Sigmoid colon (tissue), 7 donors: ENCODE measurements at places on chromosomes 5 and 9. TPM values are rescaled to one million over a fixed set of nuclear protein-coding genes. Genes with fewer than 3 reads are reported as not detected.

Gene SLIT3
- 0.23 TPM for polyA plus RNA-seq

GRCh38 chr5:55650386-55650785 lies 61.7 kb downstream of the SLC38A9 start:
- no peak overlapping the region for H3K4me3 ChIP-seq
- H3K4me1 ChIP-seq: no peaks in the 10 kb centered on the region
- H3K36me3 ChIP-seq: no peaks in the 10 kb centered on the region
- no peaks in the 10 kb centered on the region for H3K27me3 ChIP-seq
- H3K27ac ChIP-seq: no peak overlapping the region

GRCh38 chr9:128558431-128559310 lies 6.3 kb downstream of the SPTAN1 start:
- H3K4me3 ChIP-seq: no peak overlapping the region
- peaks cover 65% of the 10 kb centered on the region for H3K4me1 ChIP-seq
- DNase-seq: peak; percentile 94
- H3K27ac ChIP-seq: peak overlapping the region; percentile 80
- H3K27me3 ChIP-seq: no peaks in the 10 kb centered on the region

DNA sequence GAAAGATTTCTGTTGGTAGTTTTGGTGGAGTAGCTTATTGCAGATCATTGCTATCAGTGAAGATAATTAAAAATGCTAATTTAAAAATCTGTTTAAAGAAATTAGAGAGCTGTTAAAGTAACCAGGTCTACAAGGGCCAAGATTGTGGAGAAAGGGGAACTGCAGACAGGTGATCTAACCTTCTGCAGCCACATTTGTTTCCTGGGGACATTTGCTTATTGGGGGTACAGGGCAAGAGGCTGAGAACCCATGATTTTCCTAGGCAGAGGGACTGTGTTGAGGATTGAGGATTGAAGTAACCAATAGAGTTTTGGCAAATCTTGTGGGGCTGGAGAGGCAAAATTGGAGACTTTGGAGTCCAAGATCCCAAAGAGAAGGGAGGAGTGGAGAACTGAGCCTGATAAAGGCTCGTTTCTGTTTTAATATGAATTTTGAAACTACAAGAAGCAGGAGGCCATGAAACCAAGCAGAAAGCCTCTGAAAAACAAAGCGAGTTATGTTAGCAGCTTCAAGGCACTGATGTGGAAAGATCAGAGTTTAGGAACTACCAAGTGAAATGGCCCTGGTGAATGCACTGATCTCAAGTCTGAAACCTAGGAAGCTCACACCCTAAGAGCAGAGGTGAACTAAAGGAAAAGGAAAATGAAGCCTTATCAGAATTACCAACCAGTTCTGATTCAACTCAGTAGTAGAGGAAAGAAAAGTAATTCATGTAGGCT lies 219.8 kb upstream of the C9orf72 start:
- no peak overlapping the region for H3K4me3 ChIP-seq
- no peak for DNase-seq
- H3K4me1 ChIP-seq: no peaks in the 10 kb centered on the region
- no peaks in the 10 kb centered on the region for H3K27me3 ChIP-seq
- no peaks in the 10 kb centered on the region for H3K36me3 ChIP-seq
